Stimulated activated CD8-positive, alpha-beta memory T cell treated with anti-CD3 and anti-CD28 coated beads, Interleukin-4, amount 100 ng/mL, for 1 hour (primary cell): ENCODE measurements at places on chromosomes 3 and 15.

- no peak for DNase-seq
Measured at GRCh38 chr3:20352546-20353179, 166.7 kb upstream of the SGO1 start.

DNA sequence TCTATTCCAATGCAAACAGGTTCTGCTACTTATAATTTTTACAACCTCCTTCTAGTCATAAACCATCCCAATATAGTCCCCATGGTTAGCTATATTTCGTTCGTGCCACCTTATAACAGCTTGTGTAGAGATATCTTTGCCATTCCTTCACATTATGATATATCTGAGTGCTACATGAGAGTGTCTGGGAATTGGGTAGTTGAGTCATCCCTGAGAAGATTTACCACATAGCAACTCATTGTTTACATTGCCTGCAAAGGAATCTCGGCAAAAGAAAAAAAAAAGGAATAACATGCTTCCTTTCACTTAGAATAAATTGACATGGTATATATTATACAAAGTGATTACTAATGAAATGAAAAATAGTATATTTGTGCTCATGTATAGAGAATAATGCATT lies 86.0 kb upstream of the VGLL3 start:
- no peak for DNase-seq

DNA sequence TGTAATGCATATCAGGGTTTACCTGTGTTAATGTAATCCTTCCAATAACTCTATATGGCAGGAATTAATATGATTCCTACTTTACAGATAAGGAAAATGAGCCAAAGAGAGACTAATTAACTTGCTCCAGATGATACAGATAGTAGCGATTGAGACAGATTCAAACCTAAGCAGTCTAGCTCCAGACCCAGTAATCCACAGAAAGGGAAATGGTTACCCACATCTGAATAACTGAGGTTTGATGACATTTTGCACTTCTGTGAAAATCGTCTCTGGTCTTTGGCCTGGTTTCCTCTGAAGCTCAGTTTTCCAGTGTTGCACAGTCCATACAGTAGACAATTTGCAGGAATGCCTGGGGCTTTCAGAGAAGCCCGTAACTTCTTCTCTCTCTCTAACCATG lies 177.1 kb upstream of the UMPS start:
- no peak for DNase-seq

GRCh38 chr3:144737281-144737680 lies 765.7 kb downstream of the DIPK2A start:
- no peak for DNase-seq

DNA sequence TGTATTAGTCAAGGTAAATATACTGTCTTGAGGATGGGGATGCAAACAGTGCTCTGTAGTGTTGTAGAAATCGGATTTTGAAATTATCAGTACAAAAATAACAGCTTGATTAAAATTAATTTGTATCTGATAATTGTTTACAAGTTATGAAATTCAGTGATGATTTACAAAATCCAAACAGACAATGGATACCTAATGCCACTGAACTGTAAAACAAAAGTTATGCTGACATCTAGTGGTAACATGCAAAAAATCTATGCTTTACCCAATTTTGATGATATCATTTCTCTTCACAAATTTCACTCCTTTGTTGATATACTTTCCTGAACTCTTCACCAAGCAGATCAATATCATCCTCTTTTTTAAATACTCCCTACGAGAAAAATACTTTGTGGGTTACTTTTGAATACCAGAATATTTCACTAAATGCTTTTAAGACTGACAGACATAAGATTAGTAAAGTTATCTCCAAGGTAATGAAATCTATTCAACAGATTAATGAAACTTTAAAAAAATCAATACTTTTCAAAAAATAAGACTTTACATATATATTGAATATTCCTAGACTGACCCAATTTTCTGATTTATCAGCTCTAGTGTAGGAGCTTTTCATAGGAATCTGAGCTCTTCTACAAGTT lies 36.0 kb downstream of the MNS1 start:
- DNase-seq: no peak
